ENCODE measurements at places on chromosomes 5 and 9.

- no peak for DNase-seq
These were observed 54.5 kb upstream of the TAF11L2 start for GRCh38 chr5:17443333-17444130.

GRCh38 chr5:61881821-61882487, 424.1 kb upstream of the KIF2A start:
- DNase-seq, result no peak

- DNase-seq, result no peak
These were observed 601 bp downstream of the ERGIC1 start for GRCh38 chr5:172834415-172835289.

DNA sequence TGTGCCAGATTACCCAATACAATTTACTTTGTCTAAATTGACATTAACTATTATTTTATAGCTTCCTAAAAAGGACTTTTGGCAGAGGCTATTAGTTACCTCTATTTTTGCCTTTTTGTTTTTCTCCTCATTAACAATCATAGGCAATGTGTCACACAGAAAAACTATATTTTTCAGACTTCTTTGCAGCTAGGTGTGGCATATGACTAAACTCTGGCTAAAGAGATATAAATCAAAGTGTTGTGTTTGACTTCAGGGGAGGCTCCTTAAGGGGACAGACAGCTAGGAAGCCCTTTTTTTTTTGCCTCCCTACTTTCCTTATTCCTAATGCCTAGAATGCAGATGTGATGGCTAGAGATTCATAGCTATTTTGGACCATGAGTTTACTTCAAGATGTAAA, 19.7 kb upstream of the GCNT4 start:
- no peak for DNase-seq

Measured in activated gamma-delta T cell treated with anti-CD3 and anti-CD28 coated beads, Interleukin-2, amount 50 U/mL, for 16 hours (primary cell).